Astrocyte of the hippocampus (primary cell): ENCODE measurements at places on chromosomes 6 and 20.
A peak's percentile ranks its signal among the peaks of the same experiment; 100 is the strongest.

GRCh38 chr6:137246791-137247202 lies 27.6 kb upstream of the IFNGR1 start:
- DNase-seq = no peak

DNA sequence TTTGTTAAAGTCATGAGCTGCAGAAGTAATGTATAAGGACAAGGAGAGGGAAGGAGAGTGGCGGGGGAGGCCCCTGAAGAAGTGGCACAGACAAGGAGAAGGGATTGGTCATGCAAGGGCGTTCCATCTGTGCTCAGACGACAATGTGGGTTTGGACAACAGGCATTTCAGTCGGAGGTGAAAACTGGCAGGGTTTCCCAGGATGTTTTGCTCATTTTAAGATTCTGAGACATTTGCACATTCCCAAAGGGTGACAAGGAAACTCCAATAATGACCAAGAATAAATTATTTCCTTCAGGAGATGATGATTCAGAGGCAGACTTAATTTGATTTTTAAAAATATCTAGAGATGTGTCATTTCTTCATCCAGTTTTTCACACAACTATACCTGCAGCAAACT lies 181.8 kb downstream of the HIVEP2 start:
- peak; percentile 91 for DNase-seq

GRCh38 chr6:163922562-163922961 lies 508.0 kb downstream of the QKI start:
- no peak for DNase-seq

DNA sequence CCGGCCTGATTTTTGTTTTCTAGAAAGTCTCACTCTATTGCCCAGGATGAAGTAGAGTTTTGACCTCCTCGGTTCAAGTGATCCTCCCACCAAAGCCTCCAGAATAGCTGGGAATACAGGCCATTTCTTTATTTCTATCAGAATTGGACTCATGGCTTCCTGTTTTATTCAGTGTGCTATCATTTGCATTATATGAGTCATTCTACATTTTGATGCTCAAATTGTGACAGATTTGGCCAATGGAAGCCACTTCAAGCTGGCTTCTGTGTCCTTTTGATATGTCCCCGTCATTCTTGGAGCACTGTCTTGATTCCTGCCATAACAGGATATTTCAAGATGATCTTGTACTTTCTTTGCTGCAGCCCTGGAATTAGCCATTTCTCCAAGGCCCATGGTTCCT lies 75.1 kb downstream of the CNBD2 start:
- DNase-seq = no peak

GRCh38 chr6:144769142-144769541 lies 484.0 kb downstream of the UTRN start:
- peak; percentile 11 for DNase-seq

DNA sequence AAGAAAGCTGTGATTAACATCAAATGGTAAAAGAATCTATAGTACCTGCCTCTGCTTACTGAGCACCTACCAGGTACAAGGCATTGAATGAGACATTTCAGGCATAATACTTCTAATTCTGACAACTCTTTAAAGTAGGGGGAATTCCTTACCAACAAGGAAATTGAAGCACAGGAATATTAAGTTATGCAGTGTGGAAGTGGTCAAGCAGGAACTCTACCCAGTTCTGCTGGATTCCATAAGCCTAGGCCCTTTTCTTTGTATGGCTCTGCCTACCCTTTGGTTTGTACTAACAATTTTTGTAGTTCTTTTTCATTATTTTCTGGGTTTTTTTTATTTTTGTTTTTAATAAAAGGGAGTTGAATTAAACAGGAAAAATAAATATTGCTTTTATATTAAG lies 114.5 kb downstream of the MAP3K5 start:
- no peak for DNase-seq
